ENCODE measurements at places on chromosomes 6 and 20. TPM values are rescaled to one million over a fixed set of nuclear protein-coding genes. Genes with fewer than 3 reads are reported as not detected.
A peak's percentile ranks its signal among the peaks of the same experiment; 100 is the strongest.

DNA sequence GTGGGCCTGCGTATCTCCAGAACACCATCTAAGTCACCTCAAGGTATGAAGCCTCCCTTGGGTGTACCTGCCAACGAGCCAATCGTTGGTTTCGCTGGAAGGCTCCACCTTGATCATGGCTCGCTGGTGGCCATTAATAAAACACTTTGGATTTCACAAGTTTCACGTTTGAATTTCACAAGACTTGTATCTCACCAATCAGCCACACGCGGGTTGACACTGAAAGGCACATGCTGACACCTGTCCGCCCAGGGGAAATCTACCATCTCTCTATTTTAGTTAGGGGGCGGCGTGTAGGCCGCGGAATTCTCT lies 586 bp upstream of the HMGA1 start:
- peak; percentile 63 for DNase-seq

GRCh38 chr6:134932535-134933470 lies 17.1 kb downstream of the ALDH8A1 start:
- no peak for DNase-seq

- no peak for DNase-seq
Measured at GRCh38 chr6:84353459-84354423, 126.3 kb upstream of the CEP162 start.

- peak; percentile 4 for DNase-seq
Measured at GRCh38 chr6:105398859-105399258, 4.0 kb downstream of the PREP start.

DNA sequence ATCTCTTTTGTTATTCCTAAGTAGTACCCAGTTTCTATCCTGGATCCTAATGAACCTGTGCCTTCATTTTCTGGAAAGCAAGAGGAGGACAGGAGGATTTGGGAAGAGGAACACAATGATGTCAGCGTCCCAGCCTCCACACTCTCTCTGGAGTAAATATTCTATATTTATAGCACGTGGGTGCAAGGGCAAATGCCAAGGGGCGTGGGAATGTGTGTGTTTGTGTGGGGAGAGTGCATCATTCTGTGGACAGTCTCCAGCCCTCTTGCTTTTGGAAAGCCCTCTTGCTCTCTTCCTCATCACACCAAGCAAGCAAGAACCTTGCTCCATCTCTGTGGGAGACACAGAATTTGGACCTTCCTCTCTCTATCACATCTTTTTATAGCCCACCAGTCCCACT lies 103.2 kb upstream of the EMILIN3 start:
- DNase-seq: no peak

GRCh38 chr6:28615955-28616747 lies 90.5 kb downstream of the GPX5 start:
- no peak for DNase-seq

DNA sequence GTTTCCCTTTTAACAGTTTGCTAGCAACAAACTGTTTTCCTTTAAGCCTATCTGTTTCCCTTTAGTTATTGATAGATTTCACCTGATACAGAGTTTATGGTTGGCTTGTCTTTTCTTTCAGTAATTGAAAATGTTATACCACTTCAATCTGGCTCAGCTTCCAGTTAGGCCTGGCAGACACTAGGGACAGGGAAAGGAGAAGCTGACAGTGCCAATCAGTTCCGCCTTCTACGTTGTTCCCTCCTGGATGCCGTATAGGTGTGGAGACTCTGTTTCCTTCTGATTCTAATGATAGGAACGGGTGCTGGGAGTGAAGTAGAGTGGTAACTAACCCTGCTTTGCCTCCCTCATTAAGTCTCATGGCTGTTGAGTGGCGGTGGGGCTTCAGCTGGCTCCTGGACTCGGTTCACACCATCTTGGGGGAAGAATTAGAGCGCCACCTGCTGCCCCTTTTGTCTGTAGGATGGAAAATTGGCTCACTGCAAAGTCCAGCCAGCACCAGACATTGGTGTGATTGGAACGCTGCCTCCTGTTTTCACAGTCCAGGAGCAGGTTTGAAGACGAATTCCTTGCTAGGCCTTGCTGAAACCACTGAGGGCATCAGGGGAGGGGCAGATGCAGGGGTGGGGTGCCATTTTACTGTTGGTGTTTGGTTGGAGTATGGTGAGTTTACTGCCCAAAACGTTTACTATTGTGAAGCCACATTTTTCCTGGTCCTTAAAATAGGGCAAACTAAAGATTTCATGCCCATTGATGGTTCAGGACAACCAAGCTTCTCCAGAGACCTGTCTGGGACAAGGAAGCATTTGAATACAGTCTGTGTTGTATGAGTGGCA lies 1729.5 kb downstream of the GRIK2 start:
- peak; percentile 22 for DNase-seq

The REV3L gene
- total RNA-seq: 14.1 TPM

GRCh38 chr20:36862857-36863668 lies 12.9 kb upstream of the TLDC2 start:
- DNase-seq: no peak

The HUS1B gene
- not detected for total RNA-seq

The PIM1 gene
- total RNA-seq: 6.6 TPM

The ATP9A gene
- 33.0 TPM for total RNA-seq

- DNase-seq: no peak
Measured at GRCh38 chr6:40395066-40395697, 192.0 kb downstream of the LRFN2 start.

GRCh38 chr6:35629876-35630378 lies 58.8 kb downstream of the FKBP5 start:
- no peak for DNase-seq

The FERMT1 gene
- 16.7 TPM for total RNA-seq

The MYB gene
- not detected for total RNA-seq

DNA sequence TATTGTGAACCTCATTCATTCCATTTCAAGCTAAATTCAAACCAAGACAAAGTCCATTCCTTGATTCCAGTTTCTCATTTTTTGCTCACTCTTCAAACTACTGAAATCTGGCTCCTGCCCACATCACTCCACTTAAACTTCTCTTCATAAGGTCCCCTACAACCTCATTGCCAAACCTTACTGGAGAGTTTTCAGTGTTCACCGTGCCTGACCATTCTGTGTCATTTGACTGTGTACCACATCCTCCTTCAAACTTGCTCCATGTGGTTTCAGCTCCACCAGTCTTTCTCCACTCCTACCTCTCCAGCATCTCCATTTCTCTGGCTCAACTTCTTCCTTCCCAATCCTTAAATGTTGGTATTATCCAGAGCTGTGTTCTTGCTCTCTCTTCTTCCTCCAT lies 38.5 kb upstream of the TAB2 start:
- DNase-seq: no peak

DNA sequence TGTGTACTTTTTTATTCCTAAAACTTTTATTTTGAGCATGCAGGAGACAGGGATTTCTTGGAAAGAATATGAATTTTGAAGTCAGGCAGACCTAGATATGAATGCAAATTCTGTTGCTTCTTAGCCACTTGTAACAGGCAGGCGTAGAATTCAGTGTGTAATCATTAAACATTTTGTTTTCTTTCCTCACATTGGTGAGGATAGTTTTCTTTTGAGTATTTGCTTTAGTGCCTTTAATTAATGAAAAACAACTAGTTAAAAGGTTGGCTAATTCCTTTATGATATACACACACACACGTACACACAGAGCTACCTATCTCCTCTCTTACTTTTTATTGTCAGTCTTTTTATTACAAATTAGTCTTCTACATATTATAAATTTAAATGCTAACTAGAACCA lies 342.3 kb downstream of the CDKAL1 start:
- peak; percentile 78 for DNase-seq

DNA sequence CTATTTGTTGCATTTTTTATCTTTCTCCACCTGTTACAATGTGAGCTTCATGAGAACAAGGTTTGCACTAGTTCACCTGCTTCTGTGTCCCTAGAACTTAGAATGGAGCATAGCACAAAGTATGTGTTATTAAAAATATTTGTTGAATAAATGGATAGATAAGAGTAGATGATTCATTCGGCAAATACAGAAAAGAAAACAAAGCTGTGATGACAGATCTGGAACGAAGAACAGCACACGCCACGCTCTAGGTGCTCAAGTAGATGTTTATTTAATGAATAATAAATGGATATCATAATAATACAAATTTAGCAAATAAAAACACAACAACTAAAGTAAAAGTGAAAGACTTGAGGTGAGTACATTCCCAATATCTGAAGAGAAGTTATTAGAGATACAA lies 273.1 kb downstream of the HAO1 start:
- no peak for DNase-seq

DNA sequence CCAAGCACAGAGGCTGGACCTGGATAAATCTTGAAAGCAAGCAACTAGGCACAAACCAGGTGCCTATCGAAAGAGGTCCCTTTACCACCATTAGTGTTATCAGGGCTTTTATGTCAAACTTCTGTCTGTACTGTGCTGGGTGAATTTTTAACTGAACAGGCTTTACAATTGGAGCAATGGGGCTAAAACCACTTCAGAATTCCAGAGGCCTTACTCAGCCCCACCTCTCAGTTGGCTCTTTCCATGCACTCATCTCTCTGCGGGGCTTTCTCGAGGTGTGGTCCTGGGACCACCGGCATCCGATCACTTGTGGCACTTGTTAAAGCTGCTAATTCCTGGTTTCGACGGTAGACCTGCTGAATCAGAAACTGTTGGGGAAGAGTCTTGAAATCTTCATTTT lies 232.5 kb downstream of the SOX4 start:
- DNase-seq: peak; percentile 92

The OTOR gene
- not detected for total RNA-seq

The ZNF451 gene
- total RNA-seq: 73.3 TPM

DNA sequence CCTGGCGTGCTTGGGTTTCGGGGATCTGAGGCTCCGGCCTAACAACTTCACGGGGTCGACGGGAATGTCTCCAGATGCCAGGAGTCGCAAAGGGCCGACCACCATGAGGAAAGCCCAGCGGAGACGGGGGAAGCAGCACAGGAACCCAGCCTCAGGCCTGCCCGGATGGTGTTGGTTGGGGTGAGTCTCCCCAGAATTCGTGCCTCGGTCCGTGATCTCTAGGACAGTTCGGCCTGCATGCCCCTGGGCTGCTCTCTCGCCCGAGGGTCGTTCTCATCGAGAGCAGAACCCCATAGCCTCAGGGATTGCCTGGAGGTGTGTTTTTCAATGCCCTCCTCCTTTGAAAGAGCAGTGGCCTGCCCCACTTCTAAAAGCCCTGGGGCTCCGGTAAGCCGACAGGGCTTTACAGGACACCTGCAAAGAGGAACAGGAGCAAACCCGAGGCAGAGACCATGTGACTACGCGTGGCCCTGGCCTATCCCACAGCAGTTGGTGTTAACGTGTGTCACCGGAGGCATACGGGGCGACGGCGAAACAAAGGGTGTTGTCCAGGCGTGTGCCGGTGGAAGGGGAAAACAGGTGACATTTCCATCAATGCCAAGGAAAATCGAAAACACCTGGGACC lies 973.1 kb upstream of the DEFB115 start:
- peak; percentile 8 for DNase-seq

DNA sequence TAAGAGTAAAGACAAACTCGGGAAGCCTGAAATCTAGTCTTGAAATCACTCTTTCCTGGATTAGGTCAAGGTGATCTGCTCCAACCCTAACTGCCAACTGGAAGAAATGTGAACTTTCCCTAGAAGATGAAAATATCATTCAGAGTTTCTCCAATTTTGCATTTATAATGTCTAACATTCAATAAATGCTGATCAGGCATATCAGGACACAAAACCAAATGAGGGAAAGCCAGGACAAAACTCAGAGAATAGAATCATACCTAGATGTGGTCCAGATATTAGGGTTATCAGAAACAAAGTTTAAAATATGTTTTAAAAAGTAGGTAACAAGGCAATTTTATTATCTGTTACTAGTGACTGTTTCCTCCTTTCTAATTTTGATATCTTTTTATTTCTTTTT lies 335.5 kb upstream of the MAP3K7 start:
- DNase-seq: no peak

DNA sequence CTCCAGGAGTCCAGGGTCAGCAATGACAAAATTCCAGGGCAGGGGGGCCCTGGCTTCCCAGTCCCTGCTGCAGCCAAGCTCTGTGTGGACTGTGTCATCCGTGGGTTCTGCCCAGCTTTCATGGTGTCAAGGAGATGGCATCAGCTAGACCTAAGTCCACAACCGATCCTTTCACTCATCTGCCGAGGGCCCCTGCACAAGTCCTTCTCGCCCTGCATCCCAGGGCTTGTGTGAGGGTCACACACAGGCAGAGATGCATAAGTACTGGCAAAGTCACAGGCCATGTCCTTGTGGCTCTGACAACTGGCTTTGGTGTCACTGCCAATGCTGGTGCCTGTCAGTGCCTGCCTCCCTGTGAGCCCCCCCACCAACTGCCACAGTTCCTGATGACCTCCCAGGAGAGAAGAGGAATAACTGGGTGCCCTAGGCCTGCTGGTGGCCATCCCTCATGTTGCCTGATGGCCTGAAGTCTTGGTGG lies 181.4 kb upstream of the CST7 start:
- no peak for DNase-seq

DNA sequence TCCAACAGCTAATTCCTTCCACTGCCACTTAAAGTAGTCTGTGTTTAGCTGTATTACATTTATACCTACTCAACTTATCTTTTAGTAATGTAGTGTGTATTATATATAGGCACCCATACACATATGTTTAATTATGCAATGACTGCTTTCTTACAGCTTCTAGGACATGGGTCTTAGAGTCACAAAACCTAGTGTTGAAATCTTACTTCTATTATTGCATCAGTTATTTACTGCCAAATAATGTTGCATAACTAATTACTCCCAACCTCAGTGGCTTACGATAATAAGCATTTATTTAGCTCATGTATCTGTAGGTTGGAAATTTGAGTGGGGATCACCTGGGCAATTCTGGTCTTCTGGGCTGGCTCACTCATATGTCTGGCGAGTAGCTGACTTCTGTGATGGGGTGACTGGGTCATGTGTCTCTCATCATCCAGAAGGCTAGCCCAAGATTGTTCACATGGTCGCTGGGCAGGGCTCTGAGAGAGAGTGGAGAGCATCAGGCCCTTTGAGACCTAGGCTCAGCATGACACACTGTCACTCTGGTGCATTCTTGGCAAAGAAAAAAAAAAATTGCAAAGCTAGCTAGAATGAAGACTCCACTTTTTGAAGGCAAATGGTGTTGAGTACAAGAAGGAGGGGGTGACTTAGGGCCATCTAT lies 187.0 kb downstream of the PLCB1 start:
- DNase-seq: no peak

GRCh38 chr6:39777218-39777617 lies 15.0 kb upstream of the DAAM2 start:
- DNase-seq: no peak

The PDE7B gene
- 3.2 TPM for total RNA-seq

The BTN1A1 gene
- not detected for total RNA-seq

DNA sequence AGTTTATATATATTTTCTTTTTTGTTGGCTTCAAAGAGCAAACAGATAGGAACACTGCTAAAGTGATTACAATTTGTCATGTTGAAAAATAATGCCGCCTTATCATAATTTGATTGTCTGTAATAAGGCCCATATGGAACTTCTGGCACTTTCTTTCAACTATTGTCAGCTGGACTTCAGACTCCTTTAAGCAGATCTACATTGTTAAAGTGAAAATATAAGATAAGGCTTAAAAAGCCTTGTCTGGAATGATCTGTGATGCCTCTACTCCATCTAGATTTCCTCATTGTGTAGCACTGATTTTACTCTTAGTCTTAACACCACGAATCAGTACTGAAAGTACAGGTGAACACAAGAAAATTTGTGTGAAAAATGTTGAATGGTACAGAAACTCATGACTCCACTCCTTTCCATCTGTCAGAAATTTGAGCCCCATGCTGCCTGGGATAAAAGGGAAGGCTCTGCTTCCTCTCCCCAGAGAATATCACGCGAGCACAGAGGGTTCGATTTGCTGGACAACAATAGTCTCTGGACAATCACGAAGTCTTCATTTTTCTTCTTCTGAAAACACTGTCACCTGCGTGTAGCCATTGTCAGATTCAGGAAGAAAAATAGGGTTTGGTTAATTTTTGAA lies 56.0 kb downstream of the BCAS1 start:
- no peak for DNase-seq
